GM12865 (cell line): ENCODE measurements at places on chromosomes 3 and 15.

DNA sequence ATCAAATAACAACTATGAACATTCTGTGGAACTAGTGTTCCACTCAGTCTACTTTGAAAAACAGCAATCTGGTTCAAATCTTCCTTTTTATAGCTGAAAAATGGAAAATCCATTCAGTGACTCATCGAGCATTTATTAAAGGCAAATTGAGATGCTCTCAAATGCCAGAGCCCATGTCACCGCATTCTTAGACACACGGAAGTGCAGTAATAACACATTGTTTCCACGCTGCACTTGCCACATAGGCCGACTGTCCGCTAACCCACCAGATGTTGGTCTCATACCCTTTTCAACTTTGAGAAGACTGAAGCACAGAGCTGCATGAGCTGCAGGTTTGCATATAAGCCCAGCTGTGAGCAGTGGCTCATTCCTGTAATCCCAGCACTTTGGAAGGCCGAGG lies 95.9 kb downstream of the TMEM266 start:
- DNase-seq, result no peak

DNA sequence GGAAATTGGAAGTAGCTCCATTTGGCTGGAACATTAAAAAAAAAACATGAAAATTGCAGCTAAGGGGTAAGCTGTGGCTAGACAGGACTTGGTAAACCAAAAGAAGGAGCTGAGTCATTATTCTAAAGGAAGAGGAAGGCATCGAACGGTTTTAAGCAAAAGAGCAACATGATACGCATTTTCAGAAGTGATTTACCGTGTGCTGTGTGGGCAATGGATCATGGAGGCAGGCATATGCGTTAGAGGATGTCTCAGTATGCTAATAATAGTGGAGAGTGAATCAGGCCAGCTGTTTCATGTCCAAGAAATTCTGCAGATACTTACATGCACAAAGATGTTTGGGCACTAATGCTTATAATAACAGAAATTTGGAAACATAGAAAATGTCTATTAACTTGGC lies 409.1 kb upstream of the ATP11B start:
- no peak for DNase-seq

DNA sequence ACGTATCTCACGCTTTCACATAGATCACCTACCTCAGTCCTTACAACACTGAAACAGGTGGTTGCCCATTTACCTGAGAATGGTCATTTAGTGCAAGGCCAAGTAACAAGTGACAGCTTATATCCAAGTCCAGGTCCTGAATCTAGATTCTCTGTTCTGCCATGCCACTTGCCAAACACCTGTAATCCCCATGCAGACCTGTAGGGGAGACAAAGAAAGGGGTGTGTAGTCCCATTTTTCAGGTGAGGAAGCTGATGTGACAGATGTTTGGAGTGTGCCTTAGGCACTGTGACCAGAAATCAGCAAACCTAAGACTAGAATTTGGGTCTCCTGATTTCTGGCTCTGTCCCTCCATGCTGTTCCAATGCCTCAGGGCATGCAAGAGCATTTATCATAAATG lies 12.7 kb downstream of the ZNF35 start:
- DNase-seq, result no peak

DNA sequence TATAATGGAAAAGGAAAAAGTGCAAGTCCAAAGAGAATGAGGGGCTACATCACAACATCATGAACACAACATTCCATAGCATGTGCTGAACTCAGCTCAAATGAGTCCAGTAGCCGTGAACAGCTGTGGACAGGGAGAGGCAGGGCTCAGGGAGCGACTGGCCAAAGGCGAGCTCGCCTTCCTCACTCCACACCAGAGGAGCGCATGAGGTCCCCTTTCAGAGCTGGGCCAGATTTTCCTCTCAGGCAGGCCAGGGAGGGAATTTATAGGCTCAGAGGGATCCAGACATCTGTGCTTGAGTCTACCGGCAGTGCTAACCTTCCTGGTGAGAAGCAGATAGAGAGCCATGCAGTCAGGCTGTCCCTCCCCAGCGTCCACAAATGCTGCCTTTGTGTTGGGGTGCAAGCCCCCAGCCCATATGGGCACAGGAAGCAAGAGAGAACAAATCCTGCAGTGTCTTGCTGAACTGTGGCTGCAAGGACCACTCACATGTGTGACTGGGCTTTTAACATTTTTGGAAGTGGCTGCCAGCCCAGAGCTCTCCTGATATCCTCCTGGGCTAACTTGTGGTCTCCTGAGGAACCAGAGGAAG lies 32.5 kb downstream of the ARHGEF3 start:
- DNase-seq, result no peak

DNA sequence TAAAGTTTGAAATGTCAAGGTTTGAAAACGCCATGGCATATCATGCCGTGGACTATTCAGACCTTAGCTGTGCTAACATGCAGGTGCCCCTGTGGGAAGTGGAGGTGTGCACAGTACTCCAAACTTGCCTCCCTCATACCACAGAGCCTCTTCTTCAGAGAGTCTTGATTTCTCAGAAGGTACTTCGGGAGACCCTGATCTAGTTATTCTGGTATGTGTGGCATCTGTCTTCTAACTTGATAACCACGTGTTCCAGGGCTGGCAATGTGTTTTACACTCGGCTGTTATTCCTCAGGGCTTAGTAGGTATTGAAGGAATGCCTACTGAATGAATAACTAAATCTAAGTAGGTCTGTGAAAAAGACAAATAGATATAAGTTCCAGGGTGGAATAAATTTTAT lies 309.9 kb downstream of the CLSTN2 start:
- no peak for DNase-seq

- no peak for DNase-seq
Measured at GRCh38 chr15:101001796-101002195, 82.6 kb downstream of the LRRK1 start.

DNA sequence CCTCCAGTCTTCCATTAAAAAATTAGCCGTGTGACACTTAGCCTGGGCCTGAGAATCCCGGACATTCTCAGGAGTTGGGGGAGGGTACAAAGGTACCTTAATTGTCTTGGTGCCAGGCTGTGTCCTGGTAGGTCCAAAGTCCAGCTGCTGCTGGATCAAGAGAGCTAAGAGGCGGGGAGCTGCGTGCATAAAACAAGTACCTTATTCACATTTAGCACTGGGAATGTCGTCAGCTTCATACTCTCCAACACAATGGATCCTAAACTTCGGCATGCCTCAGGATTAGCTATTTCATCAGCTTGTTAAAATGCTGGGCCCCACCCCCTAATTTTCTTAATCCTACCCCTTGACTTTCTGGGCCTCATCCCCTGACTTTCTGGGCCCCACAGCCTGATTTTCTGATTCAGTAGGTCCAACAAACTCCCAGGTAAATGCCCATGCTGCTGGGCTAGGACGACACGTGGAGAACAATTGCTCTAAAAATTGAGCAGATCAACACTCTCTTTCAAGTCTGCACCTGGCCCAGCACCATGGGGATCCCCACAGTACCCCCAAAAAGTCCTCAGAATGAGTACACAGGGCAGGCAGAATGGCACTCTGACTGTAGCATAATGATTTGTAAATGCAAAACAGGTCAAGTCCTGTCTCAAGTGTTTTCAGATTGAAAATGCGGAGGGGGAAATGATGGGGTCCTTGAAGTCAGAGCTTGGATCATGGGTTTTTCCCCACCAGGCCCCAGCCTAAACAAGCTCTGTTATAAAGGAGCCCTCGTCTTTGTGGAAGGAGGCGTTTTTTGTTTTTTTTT lies 5.6 kb upstream of the AEN start:
- DNase-seq, result peak; percentile 82

DNA sequence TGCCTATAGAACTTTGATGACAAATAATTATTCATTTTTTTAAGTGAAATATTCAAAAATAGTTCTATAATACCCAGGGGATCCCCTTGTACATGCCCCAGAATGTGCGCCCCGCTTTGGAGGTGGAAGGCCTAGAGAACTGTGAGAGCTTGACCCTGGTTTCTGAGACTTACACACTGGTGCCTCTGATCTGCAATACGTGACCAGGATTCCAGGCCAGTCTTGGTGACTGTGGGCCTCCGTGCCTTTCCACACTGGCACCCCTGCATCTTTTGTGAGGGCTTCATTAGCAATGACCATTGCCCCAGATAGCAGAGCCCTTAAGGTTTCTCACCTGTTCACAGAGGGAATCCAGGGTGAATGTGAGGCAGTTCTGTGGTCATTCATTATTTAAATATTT lies 44.0 kb downstream of the CLSTN2 start:
- no peak for DNase-seq

DNA sequence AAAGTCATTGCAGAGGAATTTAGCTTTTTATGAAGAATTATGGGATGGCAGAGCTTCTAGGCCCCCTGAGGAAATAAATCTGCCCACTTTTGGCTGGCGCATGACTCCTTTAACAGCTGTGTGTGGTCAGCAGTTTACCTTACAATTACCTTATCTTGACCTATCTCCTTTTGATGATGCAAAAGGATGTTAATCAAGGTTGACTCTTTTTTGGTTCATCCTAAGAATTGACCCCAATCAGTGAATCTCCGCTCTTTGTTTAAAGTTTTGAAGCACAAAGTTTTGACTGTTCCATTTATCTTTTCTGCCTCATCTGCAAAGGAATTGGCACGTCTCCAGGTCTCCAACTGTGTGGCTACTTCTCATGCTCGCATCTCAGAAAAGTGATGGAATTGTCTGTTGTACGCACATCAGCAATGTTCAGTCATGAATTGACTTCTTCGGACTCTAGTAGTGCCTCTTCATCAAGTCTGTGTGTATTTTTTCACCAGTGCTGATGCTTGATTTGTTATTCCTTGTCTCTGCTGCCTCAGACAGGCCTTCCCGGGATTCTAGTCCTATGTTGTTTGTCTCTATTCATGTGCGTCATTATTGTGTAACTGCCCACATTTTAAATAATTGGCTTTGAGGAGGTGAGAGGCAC lies 196.2 kb upstream of the CFAP20DC start:
- no peak for DNase-seq

DNA sequence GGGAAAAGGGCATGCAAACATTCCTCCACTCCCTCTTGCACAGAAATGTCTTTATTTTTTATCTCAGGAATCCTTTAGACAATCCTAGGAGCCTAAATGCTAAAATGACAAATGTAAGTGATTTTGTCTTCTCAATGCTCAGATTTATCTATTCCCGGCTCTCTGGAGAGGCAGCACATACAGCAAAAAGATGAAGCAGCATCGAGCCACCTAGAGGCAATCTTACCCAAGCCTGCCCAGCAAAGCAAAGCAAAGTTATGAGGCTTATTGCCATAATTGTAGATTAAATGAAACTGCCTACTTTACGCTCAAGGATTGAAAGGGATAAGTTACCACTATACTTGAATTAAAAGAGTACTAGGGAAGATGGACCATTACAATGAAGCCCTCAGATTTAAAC lies 750.4 kb upstream of the NR2F2 start:
- no peak for DNase-seq

DNA sequence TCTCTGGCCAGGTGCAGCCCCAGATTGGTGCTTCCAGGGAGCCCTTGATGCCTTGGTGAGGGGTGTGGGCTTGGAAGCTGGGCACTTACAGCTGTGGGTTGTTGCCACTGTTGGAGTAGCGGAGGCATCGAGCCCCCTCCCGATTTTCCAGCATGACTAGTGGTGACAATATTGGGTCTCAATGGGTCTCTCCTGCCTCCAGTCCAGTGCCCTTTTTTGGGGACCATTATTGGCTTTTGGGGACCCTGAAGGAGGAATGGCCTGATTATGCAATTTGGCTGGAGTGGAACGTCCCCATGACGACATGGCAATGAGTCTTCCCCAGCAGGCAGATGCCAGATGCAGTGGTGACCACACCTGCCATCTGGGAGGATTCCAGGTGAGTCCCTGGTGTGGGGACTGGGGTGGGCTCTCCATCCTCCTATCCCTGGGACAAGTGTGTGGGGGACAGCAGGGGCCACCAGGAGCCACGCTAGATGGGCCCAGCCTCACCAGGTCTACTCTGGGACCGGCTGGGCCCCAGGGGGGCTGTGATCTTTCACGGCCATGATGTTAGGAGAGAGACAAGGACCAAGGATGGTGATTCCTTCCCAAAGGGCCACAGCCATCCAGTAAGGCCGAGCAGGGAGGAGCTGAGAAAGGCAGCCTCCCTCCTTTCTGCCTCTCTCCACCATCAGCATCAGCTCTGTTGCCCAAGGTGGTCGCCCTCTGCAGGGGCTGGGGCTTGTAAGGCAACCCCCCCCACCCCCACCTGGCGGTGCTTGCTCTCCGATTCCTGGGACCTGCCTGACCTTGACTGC lies 196.8 kb downstream of the GOLGA6L6 start:
- DNase-seq, result no peak
